ENCODE measurements at places on chromosomes 3 and 15. TPM values are rescaled to one million over a fixed set of nuclear protein-coding genes. Genes with fewer than 3 reads are reported as not detected.

EHHADH gene
- 8.3 TPM for total RNA-seq

GOLGA8Q gene
- total RNA-seq, result 1.3 TPM

RHOA gene
- total RNA-seq, result 216 TPM

RPP14 gene
- total RNA-seq, result 3.6 TPM

DNA sequence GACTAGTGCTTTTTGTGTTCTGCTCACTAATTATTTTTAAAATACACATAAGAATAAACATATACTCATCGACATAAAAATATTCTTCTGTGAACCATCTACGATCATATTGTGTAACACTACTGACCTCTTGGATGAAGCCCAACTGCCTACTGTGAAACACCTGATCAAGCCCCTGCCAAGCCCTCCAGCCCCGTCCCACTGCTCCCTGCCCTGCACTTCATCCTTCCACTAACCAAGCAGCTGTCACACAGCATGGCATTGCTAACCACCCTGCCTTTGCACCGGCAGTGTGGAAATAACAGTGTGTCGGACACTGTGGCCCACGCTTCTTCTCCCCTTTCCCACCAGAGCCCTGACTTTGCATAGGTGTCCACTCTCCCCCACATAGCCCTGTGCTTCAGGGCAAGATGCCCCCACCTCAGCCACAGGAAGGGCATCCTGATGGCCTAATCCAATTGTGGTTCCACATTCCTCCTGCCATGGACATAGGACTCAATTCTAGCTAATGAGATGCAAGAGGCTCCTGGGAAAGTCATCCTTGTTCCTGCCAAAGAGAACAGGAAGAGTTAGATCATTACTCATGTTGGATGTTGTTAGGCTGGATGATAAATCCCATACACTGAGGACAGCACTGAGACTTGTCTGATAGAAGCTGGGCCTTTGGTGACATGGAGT lies 35.0 kb upstream of the ARID3B start:
- DNase-seq, result no peak
- no peak overlapping the region for H3K27ac ChIP-seq
- no peaks in the 10 kb centered on the region for H3K4me1 ChIP-seq
- no peaks in the 10 kb centered on the region for H3K36me3 ChIP-seq
- no peak overlapping the region for H3K4me3 ChIP-seq
- H3K27me3 ChIP-seq, result no peaks in the 10 kb centered on the region

- no peaks in the 10 kb centered on the region for H3K27me3 ChIP-seq
- no peaks in the 10 kb centered on the region for H3K4me1 ChIP-seq
- H3K4me3 ChIP-seq, result no peak overlapping the region
- H3K36me3 ChIP-seq, result no peaks in the 10 kb centered on the region
Measured at GRCh38 chr3:45909542-45909941, 23.2 kb downstream of the CCR9 start.

GRCh38 chr15:41438206-41438605 lies 21.3 kb downstream of the RTF1 start:
- no peak for DNase-seq
- H3K4me3 ChIP-seq, result no peak overlapping the region
- H3K27me3 ChIP-seq, result no peaks in the 10 kb centered on the region
- H3K4me1 ChIP-seq, result no peaks in the 10 kb centered on the region
- H3K36me3 ChIP-seq, result peaks cover 5% of the 10 kb centered on the region
- no peak overlapping the region for H3K27ac ChIP-seq

- H3K27ac ChIP-seq, result no peak overlapping the region
- H3K27me3 ChIP-seq, result no peaks in the 10 kb centered on the region
- H3K4me3 ChIP-seq, result no peak overlapping the region
- DNase-seq, result no peak
- no peaks in the 10 kb centered on the region for H3K36me3 ChIP-seq
- no peaks in the 10 kb centered on the region for H3K4me1 ChIP-seq
Measured at GRCh38 chr15:29612701-29613100, 209.6 kb downstream of the TJP1 start.

DNA sequence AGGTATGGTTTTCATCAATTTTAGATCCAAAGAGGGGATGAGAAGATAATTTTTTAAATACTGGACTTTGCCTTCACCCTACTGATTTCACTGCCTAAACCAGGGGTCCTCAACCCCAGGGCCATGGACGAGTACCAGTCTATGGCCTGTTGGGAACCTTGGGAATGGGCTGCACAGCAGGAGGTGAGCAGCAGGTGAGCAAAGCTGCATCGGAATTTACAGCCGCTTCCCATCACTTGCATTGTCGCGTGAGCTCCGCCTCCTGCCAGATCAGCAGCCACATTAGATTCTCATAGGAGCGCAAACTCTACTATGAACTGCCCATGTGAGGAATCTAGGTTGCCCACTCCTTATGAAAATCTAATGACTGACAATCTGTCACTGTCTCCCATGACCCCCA lies 76.3 kb upstream of the TTBK2 start:
- H3K27ac ChIP-seq, result no peak overlapping the region
- no peaks in the 10 kb centered on the region for H3K4me1 ChIP-seq
- H3K36me3 ChIP-seq, result peaks cover 10% of the 10 kb centered on the region
- no peaks in the 10 kb centered on the region for H3K27me3 ChIP-seq
- H3K4me3 ChIP-seq, result no peak overlapping the region

GRCh38 chr3:32460031-32460749 lies 42.5 kb downstream of the CMTM6 start:
- no peak overlapping the region for H3K4me3 ChIP-seq
- no peak overlapping the region for H3K27ac ChIP-seq
- no peaks in the 10 kb centered on the region for H3K36me3 ChIP-seq
- DNase-seq, result no peak

DNA sequence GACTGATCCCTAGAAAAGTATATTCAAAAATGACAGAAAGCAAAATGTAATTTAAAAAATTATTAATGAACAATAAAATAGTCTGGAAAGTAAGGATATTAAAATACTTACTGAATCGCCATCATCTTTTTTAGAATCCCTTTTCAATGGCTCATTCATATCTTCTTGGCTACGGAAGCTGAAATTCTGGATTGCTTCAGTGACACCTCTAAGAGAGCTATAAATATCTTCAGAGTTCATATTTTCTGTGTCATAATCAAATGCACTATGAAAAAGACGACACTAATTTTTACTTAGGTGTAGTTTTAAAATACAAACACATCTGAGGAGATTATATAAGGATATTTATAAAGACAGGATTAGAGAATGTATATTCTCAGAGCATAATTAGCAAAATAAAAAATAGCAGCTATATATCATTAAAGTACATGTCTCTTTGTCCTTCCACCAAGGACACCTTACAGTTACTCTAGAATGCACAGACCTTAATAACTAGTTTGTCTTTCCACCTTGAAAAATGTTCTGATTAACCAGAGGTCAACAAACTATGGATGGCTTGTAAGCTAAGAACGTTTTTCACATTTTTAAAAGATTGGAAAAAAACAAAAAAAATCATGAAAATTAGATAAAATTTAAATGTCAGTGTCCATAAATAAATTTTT lies 98.6 kb upstream of the UBP1 start:
- no peaks in the 10 kb centered on the region for H3K36me3 ChIP-seq
- H3K27me3 ChIP-seq, result no peaks in the 10 kb centered on the region
- peaks cover 8% of the 10 kb centered on the region for H3K4me1 ChIP-seq
